T-helper 22 cell (primary cell): ENCODE measurements at places on chromosomes 6 and 20.

- DNase-seq, result no peak
Observed at GRCh38 chr20:53376021-53376420, 217.6 kb downstream of the ZNF217 start.

DNA sequence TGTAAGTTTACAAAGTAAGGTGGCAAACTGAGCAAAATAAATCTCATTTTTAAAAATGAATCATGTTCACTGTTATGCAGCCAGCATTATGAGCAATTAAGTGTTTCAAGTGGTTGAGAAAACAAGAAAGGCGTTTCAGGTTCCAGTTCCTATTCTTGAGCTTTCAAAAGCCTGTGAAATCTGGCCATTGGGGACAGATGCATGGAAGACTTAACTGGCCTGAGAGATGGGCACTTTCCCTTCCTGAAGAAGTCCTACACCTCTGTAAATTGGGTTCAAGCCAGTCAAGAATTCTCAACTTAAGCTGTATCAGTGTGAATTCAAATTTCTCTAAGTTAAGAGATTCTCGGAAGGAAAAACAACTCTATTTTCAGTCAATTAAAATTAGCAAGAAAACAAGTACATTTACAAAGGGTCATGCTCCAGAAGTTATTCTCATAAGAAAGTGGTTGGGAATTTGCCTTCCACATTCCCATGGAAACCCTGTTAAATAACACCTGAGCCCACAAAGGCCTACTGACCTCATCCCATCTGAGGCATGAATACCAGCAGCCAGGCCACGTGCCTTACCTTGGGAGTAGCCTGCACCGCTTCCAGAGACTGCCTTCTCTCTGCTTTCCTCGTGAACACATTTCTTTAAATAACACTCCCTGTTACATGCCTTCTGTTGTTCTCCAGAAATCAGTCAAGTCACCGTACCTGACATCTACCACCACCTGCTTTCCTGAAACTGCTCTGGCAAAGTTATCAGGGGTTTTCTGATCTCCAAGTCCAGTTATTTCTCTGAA is 19.4 kb downstream of the MAP3K5 start:
- DNase-seq, result no peak

GRCh38 chr6:82083646-82084045 is 163.9 kb downstream of the IBTK start:
- DNase-seq, result no peak

DNA sequence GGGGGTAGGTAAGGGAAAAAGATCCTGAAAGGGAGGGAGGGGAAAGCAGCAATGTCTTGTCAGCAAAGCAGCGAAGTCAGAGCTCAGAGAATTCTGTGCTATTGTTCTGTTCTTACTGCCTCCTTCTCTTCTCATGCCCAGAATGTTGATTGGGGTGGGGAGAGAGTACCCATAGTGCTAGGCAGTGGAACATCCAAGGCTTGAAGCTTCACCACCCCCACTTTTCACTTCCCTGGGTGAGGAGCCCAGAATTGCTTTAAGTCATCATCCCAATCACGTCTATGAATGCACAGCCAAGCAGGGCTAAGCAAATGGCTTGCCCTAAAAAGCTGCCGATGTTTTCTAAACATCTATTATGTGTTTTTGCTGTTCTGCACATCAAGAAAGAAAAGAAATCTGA is 16.5 kb downstream of the REPS1 start:
- no peak for DNase-seq

DNA sequence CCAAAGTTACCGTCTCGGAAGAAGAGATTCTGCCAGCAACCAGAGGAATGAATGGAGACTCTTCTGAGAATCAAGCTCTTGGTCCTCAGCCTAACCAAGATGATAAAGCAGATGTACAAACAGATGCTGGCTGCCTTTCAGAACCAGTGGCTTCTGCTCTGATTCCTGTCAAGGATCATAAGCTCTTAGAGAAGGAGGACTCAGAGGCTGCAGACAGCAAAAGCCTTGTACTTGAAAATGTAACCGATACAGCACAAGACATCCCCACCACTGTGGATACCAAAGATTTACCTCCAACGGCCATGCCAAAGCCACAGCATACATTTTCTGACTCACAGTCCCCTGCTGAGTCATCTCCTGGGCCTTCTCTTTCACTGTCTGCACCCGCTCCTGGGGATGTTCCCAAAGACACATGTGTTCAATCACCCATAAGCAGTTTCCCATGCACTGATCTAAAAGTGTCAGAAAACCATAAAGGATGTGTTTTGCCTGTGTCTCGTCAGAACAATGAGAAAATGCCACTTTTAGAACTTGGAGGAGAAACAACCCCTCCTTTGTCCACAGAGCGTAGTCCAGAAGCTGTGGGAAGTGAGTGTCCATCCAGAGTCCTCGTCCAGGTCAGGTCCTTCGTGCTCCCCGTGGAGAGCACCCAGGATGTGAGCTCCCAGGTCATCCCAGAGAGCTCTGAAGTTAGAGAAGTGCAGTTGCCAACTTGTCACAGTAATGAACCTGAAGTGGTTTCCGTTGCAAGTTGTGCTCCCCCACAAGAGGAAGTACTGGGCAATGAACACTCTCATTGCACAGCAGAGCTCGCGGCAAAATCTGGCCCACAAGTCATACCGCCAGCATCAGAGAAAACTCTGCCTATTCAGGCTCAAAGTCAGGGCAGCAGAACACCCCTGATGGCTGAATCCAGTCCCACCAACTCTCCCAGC is 109.6 kb downstream of the RTN4IP1 start:
- peak; percentile 80 for DNase-seq

GRCh38 chr20:46237736-46238135 is 70.6 kb downstream of the CDH22 start:
- no peak for DNase-seq

- no peak for DNase-seq
Observed at GRCh38 chr20:7744411-7744810, 195.8 kb downstream of the HAO1 start.

DNA sequence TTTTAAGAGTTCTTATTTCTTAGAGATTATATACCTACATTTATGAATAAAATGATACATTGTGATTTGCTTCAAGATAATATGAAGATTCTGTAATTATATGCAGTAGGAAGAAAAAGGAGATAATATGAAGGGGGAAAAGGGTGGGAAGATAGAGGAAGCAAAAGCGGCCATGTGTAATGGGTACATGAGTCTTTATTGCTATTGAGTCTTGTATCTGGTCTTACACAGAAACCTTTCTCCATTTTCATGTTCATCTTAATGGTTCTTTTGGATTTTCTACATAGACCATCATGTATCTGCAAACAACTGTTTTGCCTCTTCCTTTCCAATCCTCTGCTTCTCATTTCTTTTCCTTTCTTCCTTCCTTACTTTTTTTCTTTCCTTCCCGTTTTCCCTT is 36.1 kb downstream of the PHF20 start:
- DNase-seq, result no peak

DNA sequence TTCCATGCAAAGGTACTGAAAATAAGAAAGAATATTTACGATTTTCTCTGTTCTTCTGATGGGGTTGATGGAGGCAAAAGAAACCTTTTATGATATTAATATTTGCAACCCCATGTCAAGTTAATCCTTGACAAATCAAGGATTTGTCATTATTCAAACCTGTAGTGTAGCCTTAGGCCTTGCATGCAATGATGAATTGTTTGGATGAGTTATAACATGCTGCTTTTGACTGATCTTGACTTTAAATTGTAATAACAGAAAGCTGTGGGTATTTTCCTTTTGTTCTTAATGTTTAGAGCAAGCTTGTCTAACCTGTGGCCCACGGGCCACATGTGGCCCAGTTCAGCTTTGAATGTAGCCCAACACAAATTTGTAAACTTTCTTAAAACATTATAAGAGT is 13.0 kb upstream of the BAG2 start:
- DNase-seq, result no peak

- DNase-seq, result no peak
Observed at GRCh38 chr20:18527836-18528235, 20.1 kb downstream of the SEC23B start.

DNA sequence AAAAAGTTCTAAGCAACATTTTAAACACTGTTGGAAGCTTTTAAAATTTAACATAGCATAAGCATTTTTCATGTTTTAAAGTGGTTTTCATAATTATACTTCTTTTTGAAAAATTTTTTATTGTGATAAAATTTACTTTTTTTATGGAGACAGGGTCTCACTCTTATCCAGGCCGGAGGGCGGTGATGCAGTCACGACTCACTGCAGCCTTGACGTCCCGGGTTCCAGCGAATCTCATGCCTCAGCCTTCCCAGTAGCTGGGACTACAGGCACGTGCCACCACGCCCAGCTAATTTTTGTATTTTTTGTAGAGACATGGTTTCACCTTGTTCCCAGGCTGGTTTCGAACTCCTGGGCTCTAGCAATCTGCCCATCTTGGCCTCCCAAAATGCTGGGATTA is 46.1 kb upstream of the TULP4 start:
- DNase-seq, result no peak

DNA sequence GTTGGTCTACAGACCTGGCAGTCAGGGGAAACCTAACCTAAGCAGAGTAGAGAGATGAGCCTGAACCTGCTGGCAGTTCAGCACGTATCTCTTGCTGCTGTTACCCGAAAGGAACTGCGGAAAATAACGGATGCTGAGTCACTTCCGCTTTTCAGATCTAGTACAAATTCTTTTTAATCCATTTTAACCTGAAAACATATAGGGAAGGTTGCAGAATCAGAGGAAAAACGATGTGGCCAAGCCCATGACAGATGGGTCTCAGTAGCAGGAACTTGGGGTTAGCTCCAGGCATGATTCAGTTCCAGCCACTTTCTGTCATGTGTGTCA is 351.9 kb upstream of the PRND start:
- no peak for DNase-seq

DNA sequence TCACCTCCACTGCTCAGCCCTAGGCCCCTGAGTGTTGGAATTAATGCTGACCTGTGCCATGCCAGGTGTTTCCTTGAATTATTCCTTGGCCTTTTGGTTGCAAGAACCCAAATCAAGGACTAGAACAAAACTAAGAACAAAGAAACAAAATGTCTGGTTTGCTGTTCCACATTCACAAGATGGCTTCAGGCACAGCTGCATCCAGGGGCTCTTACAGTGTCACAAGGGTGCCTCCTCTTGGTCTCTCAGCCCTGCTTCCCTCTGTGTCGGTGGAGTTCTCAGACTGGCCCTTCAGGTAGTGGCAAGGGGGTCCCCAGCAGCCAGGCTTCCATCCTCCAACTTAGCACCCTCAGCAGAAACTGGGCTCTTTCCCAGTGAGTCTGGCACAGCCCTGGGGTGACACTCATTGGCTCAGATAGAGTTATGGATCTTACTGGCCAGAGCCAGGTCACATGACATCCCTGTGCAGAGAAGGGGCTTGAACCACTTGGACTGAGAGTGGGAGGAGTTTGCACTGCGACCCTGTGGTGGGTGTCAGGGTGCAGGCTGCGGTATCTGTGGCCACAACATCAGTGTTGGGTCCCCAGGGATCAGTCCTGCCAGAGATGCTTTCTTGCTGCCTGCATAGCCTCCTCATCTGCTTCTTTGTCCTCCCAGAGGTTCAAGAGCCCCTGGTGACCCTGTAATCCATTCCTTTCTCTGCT is 427.7 kb upstream of the SULF2 start:
- no peak for DNase-seq

DNA sequence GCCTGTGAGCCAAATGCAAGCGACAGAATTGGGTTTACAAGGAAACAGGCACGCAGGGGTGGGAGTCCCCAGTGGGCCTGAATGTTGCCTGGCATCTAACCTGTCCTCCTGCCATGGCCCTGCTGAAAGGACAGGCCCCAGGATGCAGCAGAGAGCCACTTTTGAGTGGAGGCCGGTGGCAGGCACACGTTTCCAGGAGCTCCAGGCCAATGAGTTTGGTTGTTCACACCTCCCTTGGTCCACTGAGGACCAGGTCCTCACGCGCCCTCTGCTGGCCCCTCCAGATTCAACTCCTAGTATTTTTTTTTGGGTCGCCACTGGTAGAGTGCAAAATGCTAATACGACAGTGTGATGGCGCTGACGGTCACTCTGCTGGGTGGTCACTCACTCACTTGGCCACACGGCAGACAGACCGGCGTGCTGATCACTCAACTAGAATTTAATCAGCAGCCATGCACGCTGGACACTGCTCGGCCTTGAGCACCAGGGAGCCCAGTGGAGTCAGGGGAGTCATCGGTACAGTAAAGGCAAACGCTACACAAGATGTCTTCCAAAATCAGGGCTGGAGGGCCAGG is 81.7 kb upstream of the NFATC2 start:
- peak; percentile 17 for DNase-seq

DNA sequence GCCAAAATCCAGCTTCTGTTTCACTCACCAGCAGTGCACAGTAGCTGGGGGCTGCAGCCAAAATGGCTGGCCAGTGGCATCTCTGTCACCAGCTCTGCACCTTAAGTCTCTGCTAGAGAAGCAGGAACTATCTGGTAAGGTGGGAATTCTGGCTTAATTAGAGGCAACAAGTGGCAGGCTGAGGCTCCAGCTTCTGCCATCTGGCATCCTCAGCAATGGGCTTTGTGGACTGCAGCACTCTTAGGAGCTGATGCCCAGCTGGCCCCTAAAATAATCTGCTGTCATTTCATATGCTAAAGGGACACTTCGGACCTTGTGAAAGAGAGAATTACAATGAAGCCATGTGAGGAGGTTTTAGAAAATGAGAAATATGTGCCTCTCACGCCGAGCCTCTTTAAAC is 4.6 kb upstream of the CLDN20 start:
- no peak for DNase-seq

DNA sequence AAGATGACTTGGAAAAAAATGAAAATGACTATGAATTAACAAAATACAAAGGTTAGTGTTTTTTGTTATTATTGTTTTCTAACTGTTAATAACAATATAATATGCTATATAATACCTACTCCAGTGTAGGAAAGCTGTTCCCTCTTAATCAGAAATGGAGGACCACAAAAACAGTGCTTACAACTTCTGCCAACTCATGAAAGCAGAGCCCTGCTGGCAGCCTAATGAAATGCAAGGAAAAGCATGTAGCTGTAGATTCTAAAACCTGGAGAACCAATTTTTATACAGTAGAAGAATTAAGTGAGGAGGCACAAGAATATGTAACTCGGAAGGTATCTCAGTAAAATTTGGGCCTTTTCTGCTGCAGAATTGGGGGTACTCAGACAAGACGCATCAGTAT is 29.4 kb downstream of the PHIP start:
- no peak for DNase-seq

DNA sequence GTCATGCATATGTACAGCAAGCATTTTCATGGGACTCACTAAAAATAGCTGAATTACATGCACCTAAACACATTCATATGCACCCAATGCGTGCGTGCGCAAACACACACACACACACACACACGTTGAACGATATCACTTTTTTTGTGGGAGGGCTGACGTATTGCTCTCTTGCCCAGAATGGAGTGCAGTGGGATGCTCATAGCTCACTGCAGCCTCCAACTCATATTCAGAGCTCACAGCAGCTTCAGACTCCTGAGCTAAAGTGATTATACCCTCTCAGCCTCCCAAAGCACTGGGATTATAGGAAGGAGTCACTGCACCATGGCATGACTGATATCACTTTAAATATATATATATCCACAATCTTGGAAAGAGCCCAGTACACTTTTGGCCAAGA is 620.4 kb upstream of the MANEA start:
- DNase-seq, result no peak

DNA sequence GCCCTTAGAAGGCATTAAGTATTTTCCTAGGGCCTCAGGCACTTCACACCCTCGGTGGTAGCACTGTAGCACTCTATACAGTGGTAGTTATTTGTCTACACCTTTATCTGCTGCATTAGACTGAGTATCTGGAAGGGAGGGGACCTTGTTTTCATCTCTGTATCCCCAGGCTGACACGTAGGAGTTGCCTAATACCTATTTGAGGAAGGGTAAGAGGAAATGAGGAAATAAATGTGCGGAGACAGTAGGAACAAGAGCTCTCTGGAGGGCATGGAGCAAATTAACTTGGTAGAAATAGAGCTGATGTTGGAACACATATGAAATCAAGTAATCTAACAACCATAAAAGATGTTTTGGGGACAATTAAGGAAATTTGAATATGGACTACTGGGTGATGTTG is 3.9 kb downstream of the CNPY3 start:
- no peak for DNase-seq
